Epithelial cell of umbilical artery (primary cell): ENCODE measurements at places on chromosomes 3 and 15. TPM values are rescaled to one million over a fixed set of nuclear protein-coding genes. Genes with fewer than 3 reads are reported as not detected.

The MANF gene
- 195 and 264 TPM in 2 replicates for total RNA-seq

The GNB4 gene
- total RNA-seq, result 93.9 and 95.4 TPM in 2 replicates

The PRSS50 gene
- total RNA-seq, result not detected in 2 replicates

The LEKR1 gene
- total RNA-seq, result 0.32 TPM in 1 of 2 replicates, not detected in the other

The CHRNA7 gene
- 0.32 and 2.0 TPM in 2 replicates for total RNA-seq

The ABCC5 gene
- 13.0 and 15.2 TPM in 2 replicates for total RNA-seq

The CAMK2N2 gene
- 0.15 TPM in 1 of 2 replicates, not detected in the other for total RNA-seq

The HRG gene
- total RNA-seq, result not detected in 2 replicates

The PLIN1 gene
- under 0.01 and 0.15 TPM in 2 replicates for total RNA-seq

The ZNF80 gene
- not detected in 2 replicates for total RNA-seq

The WDR49 gene
- total RNA-seq, result 0.15 and 0.32 TPM in 2 replicates

The EIF3J gene
- 65.6 and 66.0 TPM in 2 replicates for total RNA-seq

The AEN gene
- total RNA-seq, result 72.1 and 76.9 TPM in 2 replicates

The DUOXA1 gene
- total RNA-seq, result not detected in 2 replicates

The CIDEC gene
- total RNA-seq, result not detected in 2 replicates

The CCDC39 gene
- not detected in 2 replicates for total RNA-seq

The ATP8B4 gene
- under 0.01 TPM in 1 of 2 replicates, not detected in the other for total RNA-seq

The GOLGA6L24 gene
- total RNA-seq, result not detected in 2 replicates

The ICE2 gene
- total RNA-seq, result 28.3 and 32.8 TPM in 2 replicates

The GALNT15 gene
- 1.3 and 8.7 TPM in 2 replicates for total RNA-seq

The SOX2 gene
- not detected in 2 replicates for total RNA-seq

The TUSC2 gene
- total RNA-seq, result 23.1 and 36.0 TPM in 2 replicates

The DGKG gene
- total RNA-seq, result not detected in 2 replicates

The GOLGA6B gene
- total RNA-seq, result not detected in 2 replicates

The SLC22A13 gene
- not detected in 2 replicates for total RNA-seq

The CLDN11 gene
- 98.7 and 169 TPM in 2 replicates for total RNA-seq

The SNX22 gene
- 0.65 and 0.76 TPM in 2 replicates for total RNA-seq

The MCF2L2 gene
- 1.2 and 1.3 TPM in 2 replicates for total RNA-seq

The IL17RB gene
- total RNA-seq, result not detected in 2 replicates

The COL6A5 gene
- total RNA-seq, result not detected in 2 replicates

The C3orf33 gene
- 2.3 and 4.1 TPM in 2 replicates for total RNA-seq

The DNAH12 gene
- under 0.01 TPM in 1 of 2 replicates, not detected in the other for total RNA-seq

The USP4 gene
- 15.9 and 22.3 TPM in 2 replicates for total RNA-seq

The MTMR10 gene
- total RNA-seq, result 14.9 and 36.3 TPM in 2 replicates

The FMN1 gene
- under 0.01 and 0.15 TPM in 2 replicates for total RNA-seq

The ZIC4 gene
- total RNA-seq, result 0.65 and 0.91 TPM in 2 replicates
